ENCODE measurements at places on chromosomes 12 and 14. TPM values are rescaled to one million over a fixed set of nuclear protein-coding genes. Genes with fewer than 3 reads are reported as not detected.

The GLT1D1 gene
- not detected for total RNA-seq

The HVCN1 gene
- total RNA-seq: not detected

The ERP27 gene
- total RNA-seq: 0.37 TPM

The B3GNT4 gene
- 2.1 TPM for total RNA-seq

The SERPINA10 gene
- not detected for total RNA-seq

The INHBC gene
- not detected for total RNA-seq

The EIF2S3B gene
- total RNA-seq: 0.18 TPM

Measured in HT-29 (cell line).